ENCODE measurements at places on chromosomes 16 and 17.

GRCh38 chr17:58960068-58960467 lies 146.6 kb downstream of the TRIM37 start:
- DNase-seq: no peak

GRCh38 chr17:28010406-28010805 lies 32.1 kb upstream of the NLK start:
- no peak for DNase-seq

- DNase-seq: no peak
Measured at GRCh38 chr17:83131401-83132011, 52.1 kb downstream of the METRNL start.

DNA sequence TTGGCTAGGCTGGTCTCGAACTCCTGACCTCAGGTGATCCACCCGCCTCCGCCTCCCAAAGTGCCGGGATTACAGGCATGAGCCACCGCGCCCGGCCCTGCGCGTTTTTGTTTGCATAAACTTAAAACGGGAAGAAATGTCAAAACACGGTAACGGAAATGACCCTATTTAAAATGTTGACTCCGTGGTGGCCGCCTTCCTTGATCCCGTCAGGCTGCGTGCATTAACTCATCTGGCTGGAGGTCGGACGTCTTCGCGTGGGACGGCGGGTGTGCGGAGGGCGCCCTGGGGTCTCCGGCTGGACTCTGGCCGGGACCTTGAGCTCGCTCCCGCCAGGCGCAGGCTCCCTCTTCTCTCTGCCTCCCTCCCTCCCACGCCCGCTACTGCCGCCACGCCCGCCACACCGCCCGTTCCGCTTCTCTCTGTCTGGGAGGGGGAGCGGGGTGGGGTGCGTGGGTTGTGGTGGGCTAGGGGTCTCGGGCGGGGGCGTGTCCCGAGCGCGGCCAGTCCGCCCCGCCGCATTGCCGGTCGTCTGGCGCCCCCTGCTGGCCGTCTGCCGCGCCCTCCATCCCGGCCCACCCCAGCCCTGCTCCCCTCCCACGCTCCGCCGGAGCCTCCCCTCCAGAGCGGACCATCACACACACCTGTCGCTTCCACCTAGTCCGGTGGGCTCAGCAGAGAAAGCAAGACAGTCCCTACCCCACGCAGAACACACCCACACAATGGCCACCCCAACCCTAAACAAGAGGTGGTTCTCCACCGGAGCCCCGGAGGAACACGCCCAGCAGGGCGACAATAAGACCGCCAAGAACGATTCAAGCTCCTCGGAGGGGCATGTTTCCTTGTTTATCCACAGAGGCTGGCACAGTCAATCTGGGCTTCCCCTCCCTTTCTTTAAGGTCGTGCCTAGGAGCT lies 1.2 kb upstream of the CCDC42 start:
- peak; percentile 44 for DNase-seq

GRCh38 chr17:11378506-11378905 lies 137.5 kb downstream of the SHISA6 start:
- no peak for DNase-seq

DNA sequence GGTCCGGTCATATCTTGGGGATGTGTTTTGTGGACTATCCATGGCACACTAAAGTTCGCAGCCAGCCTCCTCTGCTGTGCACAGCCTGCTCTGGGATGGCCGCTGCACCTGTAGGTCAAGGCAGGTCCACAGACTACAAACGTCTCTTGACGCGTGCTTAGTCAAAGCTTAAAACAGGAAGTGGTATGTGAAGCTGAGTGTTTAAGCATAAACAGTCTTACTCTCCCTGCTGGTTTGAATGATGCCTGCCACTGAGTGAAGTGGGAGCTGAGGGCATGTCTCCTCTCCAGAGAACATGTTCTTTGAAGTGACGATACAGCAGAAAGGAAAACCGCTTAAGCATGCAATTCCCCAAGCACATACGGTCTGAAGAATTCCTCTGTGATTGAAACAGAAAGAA lies 365.6 kb downstream of the SLC39A11 start:
- no peak for DNase-seq

DNA sequence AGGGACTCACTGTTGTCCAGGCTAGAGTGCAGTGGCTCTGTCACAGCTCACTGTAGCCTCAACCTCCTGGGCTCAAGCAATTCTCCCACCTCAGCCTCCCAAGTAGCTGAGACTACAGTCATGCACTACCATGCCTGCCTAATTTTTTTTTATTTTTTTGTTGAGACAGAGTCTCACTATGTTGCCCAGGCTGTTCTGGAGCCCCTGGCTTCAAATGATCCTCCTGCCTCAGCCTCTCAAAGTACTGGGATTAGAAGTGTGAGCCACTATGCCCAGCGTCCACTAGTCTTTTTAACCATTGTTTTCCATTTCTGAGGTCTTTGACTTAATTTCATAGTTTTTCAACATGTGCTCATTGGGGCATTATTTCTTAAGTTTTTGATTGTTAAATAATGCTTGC lies 13.5 kb downstream of the NSRP1 start:
- DNase-seq: no peak

DNA sequence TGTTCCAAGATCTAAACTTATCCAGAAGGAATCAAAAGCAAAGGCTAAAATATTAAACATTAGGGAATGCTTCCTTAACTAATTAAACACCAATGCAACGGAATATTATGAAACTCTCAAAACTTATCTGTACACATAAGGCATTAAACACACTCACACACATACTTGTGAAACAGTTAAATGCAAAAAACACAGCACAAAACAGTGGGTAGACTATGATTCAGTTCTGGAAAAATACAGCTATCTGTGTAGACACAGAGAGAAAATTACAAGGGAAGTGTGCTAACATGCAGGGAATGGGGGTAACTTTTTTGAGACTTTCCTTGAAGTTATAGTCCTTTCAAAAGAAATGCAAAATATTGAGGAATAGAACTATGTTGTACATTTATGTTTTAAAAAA lies 36.7 kb upstream of the CCL1 start:
- DNase-seq: no peak

GRCh38 chr17:210402-210801 lies 29.0 kb upstream of the DOC2B start:
- no peak for DNase-seq

GRCh38 chr16:30491744-30492308 lies 19.3 kb downstream of the ITGAL start:
- no peak for DNase-seq

- no peak for DNase-seq
Measured at GRCh38 chr17:28348979-28349378, 8.3 kb downstream of the POLDIP2 start.

- no peak for DNase-seq
Measured at GRCh38 chr17:77190576-77190975, 49.8 kb downstream of the SEC14L1 start.

DNA sequence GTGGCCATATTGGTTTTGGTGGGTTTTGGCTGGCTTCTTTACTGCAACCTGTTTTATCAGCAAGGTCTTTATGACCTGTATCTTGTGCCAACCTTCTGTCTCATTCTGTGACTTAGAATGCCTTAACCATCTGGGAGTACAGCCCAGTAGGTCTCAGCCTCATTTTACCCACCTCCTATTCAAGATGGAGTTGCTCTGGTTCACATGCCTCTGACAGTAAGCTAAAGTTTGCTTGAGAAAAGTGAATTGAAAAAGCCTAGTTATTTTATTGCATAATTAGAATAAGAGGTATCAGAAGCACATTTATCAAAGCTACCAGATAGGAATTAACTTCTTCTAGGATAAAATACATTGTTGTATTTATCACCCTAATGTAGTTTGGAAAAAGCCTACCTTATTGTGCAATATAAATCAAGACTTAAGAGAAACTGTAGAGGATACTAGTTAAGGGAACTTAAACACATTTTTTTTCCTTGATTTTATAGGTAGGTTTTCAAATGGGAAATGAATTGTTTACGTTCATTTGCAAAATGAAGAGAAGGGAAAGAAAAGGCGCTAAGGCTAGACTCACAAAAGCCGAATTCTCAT lies 202.3 kb upstream of the KCNJ16 start:
- no peak for DNase-seq

- DNase-seq: no peak
Measured at GRCh38 chr17:14630621-14631020, 329.7 kb downstream of the HS3ST3B1 start.

- no peak for DNase-seq
Measured at GRCh38 chr16:72927199-72928089, 120.5 kb downstream of the ZFHX3 start.

DNA sequence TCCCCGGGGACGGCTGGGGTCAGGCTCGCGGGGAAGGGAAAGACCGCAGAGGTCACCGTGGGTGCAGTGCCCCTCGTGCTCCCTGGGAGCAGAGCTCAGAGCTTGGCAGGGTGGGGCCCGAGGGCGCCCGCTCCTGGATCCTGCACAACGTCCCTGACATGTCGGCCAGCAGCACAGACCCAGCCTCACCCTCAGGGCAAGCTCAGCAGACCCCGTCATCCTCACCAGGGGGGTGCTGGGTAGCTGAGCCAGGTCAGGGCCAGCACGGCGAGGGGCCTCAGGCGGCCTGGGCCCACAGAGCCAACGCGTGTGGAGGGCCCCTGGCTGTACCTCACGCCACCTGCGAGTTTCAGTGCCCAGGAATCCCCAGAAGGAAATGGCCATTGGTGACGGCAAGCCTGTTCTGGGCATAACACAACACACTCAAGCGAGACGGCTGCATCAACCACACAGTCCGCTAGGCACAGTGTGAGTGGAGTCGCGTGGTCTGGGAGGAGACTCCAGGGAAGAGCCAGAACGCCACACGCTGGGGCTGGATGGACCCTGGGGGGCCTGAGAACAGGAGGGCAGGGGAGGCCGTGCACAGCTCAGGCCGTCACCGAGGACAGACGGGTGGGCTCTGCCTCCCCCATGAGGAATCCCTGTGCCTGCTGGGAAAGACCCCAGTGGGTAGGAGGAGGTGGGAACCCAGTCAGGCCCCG lies 60.3 kb downstream of the ZNF778 start:
- DNase-seq: no peak

GRCh38 chr17:44071198-44071520 lies 624 bp downstream of the G6PC3 start:
- DNase-seq: no peak

GRCh38 chr17:44390250-44390870 lies 911 bp upstream of the ITGA2B start:
- DNase-seq: no peak

- no peak for DNase-seq
Measured at GRCh38 chr16:12535535-12536411, 267.9 kb downstream of the CPPED1 start.

DNA sequence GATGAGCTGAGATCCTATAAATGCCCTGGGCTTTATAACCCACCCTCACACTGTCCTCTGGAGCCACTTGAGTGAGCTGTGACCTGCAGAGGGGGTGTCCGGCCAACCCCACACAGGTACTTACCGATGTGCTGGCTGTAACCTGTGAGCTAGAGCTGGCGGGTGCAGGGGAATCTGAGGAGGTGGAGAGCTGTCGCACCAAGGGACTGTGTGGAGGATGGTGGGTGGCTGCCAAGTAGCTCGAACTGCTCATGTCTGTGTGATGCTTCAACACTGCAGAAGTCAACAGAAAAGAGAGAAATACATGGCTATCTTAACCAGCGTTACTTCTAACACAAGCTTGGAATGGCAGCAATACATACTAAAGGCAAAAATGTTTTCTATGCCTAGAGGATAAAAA lies 39.4 kb downstream of the STH start:
- no peak for DNase-seq

- DNase-seq: no peak
Measured at GRCh38 chr16:81521141-81521626, 76.6 kb downstream of the CMIP start.

DNA sequence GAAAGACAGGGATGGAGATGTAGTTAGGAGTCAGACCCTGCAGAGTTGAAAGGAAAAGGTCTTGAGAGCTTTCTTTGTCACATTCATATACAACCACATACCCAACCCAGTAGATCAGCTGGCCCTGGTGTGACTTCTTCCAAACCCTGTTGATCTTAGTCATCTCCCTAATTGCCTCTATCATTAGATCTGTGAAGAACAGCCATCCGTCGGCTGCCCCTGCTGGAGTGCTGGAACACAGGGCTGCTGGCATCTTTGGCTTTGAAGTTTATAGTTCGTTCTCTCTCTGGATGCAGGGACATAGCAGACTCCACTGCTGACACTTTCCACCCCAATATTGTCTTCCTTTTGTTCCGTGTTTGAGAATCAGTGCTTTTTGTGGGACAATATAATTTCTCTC lies 10.4 kb upstream of the SMG8 start:
- no peak for DNase-seq

GRCh38 chr16:57413301-57413730 lies 8.7 kb downstream of the CCL17 start:
- DNase-seq: no peak

- no peak for DNase-seq
Measured at GRCh38 chr17:6510321-6510977, 45.9 kb downstream of the PITPNM3 start.

DNA sequence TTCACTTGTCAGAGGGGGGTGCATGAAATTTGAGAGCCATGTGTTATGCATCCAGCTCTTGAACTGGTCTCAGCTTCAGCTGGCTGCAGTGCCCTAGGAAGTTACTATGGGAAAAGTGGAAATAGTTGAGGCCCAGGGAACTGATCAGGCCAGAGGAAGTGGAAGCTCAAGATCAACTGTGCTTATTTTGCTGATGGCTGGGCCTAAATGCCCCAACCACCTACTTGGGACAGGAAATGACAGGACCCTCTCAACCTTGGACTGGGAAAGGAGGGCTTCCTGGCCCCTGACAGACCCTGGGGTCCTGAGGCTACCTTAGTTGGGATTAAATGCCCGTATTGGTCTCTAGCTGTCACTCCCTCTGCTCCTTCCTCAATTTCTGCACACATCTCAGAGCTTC lies 1.2 kb upstream of the TAOK2 start:
- DNase-seq: no peak

- no peak for DNase-seq
Measured at GRCh38 chr16:66503030-66503429, 46.9 kb downstream of the TK2 start.

GRCh38 chr17:65218261-65218660 lies 81.1 kb downstream of the RGS9 start:
- DNase-seq: no peak

- no peak for DNase-seq
Measured at GRCh38 chr17:17253406-17253805, 16.4 kb upstream of the FLCN start.

GRCh38 chr17:42894283-42895184 lies 6.1 kb upstream of the G6PC1 start:
- DNase-seq: no peak

- DNase-seq: no peak
Measured at GRCh38 chr16:5633845-5634440, 536.3 kb upstream of the EEF2KMT start.

GRCh38 chr16:80341263-80341662 lies 199.5 kb upstream of the DYNLRB2 start:
- no peak for DNase-seq

- no peak for DNase-seq
Measured at GRCh38 chr17:2707721-2708584, 3.6 kb downstream of the CLUH start.

GRCh38 chr16:48629016-48629415 lies 19.0 kb upstream of the N4BP1 start:
- no peak for DNase-seq

Measured in activated naive CD8-positive, alpha-beta T cell treated with anti-CD3 and anti-CD28 coated beads, Interleukin-2, amount 50 U/mL, for 16 hours (primary cell).